ENCODE measurements at places on chromosomes 4 and X.

DNA sequence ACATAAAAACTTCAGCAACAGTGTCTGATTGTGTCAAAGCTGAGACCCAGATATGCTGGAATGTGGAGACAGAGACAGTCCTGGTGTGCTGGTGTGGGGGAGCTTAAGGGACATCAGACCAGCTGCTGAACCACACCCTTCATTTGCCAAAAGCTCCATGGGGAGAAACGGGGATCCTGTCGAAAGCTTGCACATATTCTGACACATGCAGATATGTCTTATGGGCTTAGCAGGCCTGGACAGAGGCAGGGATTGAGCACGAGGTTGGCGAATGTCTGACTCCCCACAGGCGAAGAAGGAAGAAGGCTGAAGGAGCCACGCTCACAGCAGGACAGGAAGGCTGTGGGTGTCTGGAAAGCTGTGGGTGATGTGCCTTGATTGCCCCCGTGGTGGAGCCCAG, 72.1 kb upstream of the ACSL1 start:
- no peak for DNase-seq

- no peak for DNase-seq
Measured at GRCh38 chrX:129577473-129577872, 37.4 kb downstream of the OCRL start.

- DNase-seq = no peak
Measured at GRCh38 chrX:70134116-70134477, 850 bp downstream of the IGBP1 start.

DNA sequence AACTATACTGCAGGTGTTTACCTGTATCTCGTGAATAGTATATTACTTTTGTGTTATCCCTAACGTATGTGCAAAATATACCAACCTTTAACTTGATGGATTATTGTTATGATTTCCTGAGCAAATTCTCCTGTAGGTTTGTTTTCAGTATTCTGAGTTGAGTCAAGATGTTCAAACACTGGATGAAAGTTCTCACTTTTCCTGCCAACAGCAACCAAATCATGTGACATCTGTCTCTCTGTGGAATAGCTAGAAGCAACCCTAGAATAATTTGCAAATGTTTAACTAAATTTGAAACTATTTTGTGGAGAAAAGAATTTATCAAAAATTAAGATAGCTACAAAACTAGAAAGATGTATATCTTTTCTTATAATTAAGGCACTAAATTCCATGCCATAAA, 35.6 kb downstream of the BCLAF3 start:
- no peak for DNase-seq

DNA sequence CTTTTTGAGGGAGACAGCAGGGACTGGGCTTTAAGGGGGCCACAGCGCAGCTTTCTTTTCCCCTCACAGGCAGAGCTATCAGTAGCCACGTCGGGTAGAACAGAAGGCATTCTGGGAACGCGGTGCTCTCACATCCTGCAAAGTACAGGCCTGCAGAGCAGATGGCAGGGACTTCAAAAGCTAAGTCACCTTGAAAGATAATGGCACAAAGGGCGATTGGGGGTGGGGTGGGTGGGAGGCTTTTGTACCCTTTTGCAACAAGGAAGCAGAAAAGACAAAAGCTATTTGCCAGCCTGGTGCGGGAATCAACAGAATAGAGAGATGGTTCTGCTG, 93.9 kb downstream of the PHKA2 start:
- DNase-seq = peak; percentile 72
